NCI-H1436 treated with DMSO at 0.1 percent for 48 hours (cell line): ENCODE measurements at places on chromosomes 12 and 14.

DNA sequence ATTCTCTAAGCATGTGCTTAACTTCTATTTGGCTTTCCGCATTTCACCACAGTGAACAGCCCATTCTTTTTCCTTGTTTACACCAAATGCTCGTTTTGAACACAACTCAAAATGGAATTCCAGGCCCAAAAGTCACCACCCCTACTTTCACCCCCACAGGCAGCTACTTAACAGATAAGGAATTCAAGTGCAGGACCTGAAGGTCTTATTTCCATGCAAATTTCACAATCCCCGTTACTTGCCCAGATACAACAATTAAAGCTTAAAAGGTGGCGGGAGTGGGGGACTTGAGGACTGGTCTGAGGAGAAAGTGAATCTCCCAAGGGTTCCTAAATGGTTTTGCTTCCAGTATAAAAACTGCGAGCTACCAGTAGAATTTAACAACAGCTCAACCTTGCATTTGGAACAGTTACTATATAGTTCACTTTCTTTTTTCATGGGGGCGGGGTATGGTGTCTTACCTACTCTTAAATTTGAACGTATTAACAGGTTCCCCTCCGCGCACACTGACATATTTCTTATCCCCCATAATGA, 3.7 kb downstream of the USP44 start:
- DNase-seq: no peak

- DNase-seq: no peak
Observed at GRCh38 chr12:123433615-123434014, 2.9 kb downstream of the RILPL2 start.

- DNase-seq: no peak
Observed at GRCh38 chr12:113684908-113685782, 213.5 kb upstream of the LHX5 start.

GRCh38 chr12:32549675-32550079, 129.4 kb upstream of the DNM1L start:
- DNase-seq: no peak

DNA sequence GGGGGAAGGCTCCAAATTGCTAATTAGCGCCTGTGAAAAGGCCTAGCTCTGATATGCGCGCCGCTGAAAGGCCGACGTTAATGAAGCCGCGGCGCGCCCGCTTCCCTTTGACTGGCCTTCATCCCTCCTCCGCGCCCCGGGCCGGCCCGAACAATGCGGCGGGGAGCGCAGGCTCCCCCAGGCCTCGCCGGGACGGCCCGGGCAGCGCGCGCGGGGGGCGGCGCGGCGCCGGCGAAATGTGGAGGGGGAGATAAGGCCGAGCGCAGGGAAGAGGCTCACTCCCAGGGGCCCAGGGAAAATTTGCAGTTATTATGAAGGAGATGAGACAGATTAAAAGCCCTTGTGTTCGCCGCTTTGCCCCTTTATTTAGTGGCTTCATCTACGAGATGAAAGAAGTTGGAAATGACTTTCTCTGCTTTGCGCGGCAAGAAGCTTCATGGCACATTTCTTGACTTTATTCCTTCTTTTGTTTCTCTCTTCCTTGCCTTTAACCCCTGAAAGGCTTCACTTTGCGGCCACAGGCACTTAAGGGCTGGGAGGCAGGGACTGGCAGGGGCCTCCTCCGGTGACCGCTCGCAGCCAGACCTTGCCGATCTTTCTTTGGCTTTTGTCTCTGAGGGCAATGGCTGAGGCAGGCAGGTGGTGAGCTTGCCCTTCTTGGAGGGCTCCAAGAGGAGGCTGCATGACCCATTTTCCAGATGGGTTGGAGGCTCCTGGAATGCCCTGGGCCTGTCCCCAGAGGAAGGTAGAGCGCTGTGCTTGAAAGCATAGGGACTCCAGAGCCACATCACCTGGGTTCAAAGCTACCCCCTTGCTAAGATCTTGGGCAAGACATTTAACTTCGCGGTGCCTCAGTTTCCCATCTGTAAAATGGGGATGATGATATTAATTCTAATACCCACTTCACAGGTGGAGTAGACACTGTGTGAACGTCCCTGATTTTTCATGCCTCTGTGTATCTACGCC, 12.7 kb upstream of the GPATCH2L start:
- no peak for DNase-seq

DNA sequence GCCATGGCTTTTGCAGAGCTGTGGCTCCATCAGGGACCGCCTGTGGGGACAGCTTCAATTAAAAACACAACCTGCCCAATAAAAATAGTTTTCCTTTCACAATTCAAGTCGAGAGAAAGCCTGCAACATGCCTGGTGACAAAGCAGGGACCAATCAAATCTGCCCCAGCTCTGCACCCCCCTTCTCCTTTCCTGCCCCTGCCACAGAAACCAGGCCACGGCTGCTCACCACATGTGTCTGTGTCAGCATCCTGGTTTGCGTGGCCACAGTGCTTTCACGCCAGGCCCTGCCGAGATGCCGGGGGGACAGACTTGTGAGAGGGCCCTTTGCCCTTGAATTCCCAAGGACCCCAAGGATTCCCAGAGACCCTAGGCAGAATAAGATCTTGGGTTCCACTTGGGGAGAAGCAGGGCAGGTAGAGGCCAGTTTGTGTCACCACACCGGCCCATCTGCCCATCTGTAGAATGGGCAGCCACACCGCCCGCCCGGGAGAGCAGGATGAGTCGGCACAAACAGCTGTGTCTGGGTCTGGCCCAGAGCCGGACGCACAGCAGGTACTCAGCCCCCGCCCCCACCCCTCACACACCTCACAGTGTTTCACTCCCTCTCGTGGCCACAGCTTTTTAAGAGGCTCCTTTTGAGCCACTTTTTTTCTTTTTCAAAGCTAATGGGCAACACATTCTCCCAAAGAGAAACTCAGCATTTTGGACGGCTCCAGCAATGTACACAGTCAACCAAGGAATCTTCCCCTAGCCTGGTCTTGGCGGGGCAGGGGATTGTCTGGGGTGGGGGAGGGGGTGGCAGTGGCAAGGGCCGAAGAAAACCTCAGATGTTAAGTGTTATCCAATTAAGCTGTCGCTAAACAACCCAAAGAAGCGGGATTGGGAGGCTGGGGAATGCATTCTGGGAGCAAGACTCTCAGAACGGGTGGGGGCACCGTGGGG, 41.5 kb downstream of the BCL11B start:
- no peak for DNase-seq

DNA sequence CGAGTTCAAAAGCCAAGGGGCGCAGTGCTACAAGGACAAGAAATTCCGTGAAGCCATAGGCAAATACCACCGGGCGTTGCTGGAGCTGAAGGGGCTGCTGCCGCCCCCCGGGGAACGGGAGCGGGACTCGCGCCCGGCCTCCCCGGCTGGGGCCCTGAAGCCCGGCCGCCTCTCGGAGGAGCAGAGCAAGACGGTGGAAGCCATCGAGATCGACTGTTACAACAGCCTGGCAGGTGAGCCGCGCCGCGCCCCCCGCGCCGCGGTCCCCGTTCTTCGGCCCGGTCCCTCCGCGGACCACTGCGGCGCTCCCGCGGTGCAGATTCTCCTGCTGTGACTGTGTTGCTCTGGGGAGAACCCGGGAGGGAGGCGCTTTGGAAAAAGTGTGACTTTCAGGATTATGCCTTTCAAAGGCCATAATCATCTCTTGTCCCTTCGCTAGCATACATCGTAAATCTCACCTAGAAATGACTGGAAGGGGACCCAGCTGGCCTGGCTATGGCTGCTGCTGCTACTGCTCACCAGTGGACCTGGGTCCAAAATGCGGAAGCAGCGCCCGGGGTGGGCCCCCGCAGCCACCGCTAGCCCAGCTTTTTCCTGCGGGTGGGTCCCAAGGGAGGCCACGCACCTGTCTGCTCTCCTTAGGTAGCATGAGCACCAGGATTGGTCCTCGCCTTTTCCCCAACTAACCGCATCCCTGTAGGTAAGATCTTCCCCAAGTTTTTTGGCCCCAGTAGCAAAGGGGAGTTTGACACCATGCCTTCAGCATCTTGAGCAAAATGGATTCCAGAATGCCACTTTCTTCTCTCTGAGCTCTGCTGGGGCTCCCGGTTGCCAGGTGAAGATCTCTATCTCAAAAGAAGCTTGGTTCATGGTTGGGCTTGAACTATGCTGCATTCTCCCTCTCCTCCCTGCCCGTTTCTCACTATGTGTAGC, 853 bp downstream of the TTC9 start:
- peak; percentile 1 for DNase-seq

- no peak for DNase-seq
Observed at GRCh38 chr12:29640589-29641345, 143.0 kb downstream of the TMTC1 start.

DNA sequence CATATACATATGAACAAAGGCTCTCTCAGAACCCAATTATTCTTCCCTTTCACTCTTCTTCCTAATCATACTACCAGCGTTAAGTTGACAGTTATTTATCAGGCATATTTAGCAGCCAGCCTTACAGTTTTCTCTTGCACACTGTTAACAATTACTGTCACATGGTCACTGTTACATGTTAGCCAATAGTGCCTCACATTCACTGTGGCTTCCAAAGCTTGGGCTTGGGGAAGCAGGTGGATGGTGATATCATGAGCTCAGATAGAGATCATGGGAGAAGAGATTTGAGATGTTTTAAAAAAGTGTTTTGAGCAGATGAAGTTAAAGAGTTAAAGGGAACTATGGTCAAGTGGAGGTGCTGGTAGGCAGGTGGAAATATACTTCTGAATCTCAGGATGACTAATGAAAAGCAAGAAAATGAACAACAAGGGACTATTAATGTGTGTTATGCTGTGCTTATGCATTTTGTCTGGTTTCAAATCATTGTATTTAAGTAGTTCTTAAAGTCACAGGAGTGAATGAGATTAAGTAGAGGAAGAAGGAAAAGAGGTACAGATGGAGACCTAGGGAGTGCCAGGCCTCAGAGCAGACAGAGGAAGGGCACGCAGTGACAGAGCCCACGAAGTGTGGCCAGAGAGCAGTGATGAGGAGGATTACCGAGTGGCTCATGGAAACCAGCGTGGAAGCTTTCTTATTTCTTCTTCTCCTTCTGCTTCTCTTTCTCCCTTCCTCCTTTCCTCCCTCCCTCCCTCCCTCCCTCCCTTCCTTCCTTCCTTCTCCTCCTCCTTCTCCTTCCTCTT, 39.6 kb downstream of the BICD1 start:
- DNase-seq: no peak

DNA sequence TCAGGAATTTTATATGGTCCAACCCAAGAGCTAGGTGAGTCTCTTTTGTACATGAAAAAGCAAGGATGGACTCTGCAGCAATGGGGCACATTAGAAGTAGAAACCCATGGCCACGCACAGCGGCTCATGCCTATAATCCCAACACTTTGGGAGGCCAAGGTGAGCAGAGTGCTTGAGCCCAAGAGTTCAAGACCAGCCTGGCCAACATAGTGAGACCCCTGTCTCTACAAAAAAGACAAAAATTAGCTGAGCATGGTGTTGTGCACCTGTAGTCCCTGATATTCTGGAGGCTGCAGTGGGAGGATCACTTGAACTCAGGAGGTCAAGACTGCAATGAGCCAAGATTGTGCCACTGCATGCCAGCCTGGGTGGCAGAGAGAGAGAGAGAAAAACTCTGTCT, 128.7 kb upstream of the PLEKHA5 start:
- DNase-seq: no peak

DNA sequence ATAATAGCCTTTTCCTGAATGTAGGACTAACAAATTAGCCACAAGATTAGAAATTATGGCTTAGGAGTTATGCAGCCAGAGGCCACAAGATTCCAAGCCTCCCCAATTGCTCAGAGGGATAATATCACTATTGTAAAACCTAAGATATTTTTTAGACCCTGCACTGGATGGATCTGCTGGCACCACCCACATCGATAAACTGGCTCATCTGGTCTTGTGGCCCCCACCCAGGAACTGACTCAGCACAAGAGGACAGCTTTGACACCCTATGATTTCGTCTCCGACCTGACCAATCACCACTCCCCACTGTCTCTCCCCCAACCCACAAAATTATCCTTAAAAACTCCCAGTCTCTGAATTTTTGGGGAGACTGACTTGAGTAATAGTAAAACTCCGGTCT, 54.7 kb downstream of the CPM start:
- DNase-seq: no peak

DNA sequence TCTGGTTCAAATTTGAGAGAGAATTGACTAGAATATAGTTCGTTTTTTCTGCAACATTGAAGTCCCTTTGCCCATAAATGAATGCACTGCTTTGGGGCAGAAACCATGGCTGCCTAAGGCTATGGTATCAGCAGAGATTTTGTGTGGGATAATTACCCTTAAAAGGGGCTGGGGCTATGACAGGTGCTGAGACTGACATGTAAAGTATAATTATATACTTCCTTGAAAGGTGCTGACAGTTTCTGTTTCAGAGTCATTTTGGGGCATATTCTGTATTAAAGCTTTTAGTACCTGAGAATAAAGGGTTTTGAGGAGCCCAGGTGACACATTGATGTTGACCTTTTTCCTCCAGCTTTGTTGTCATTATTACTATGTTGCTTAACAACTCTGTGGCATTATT, 150.3 kb upstream of the PTPRQ start:
- DNase-seq: peak; percentile 20
